RPMI8226 (cell line): ENCODE measurements at places on chromosomes 13 and 19.

DNA sequence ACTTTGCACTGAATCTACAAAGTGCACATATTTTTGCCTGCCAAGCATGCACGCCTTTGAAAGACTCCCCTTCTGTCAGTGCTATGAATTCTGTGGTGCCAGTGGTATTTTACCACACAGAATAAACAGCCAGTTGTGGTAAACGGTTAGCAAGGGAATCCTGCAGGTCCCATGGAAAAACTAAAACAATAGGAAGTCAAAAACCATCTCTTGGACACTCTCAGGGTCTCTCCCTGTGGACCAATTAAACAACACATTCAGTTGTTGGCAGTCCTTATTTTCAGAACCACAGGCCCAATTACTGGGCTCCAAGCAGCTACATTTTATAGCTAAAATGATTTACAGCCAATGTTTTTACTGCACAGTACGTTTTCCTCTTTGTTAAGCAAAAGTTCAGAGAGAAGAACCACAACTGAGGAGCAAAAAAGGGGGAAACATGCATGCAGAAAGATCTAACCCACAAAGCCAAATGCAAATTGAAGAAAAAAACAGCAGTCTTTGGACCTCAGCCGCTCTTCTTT, 116.9 kb downstream of the KCTD12 start:
- DNase-seq: no peak

GRCh38 chr13:45941261-45941660, 89.7 kb upstream of the SIAH3 start:
- DNase-seq: no peak

DNA sequence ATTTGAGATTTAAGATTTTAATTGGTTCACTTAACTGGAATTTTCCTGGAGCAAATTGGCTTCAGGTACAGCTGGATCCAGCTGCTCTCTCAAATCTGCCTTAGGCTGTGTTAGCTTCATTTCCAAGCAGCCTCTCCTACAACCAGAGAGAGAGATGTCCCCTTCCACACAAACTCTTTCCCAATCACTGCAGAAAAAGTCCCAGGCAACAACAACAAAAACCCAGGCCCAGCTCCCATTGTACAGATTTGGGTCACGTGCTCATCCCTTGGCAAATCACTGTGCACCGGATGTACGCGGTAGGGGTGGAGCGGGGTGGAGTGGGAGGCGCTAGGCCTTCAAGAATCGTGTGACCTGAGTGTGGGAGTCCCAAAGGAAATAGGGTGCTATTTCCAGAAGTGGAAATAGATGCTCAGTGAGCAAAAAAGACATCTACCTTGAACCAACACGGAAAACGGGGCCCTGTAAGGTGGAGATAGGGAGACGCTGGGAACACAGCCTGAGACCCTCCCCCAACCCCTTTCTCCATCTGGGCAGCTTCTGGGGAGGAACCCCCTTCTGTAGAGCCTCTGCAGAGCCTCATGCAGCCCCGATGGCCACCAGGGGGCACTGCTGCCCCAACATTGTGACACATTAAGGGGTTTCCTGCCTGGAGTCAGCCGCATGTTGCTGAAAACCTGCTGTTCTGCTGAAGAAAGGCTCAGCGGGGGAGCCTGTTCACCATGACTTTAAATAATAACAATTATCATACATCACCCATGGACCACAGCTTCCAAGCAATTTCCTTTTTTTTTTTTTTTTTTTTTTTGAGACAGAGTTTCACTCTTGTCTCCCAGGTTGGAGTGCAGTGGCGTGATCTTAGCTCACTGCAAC, 25.4 kb downstream of the HPN start:
- DNase-seq: peak; percentile 82

DNA sequence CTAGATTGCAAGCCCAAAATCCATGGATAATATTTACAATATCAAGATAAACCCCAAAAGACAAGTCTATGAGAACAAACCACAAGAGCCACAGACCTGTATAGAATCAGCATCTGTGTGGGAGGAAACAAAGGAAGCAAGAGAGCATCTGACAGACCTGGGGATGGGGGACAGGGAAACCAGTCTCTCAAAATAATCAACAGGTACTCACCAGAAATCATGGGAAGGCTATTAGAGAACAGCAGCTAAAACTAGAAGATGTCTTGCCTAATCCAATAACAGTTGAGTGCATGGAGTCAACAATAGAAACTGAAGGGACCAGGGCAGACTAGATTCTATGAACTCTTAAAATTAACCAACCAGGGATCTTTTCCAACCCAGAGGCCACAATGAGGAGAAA, 8.7 kb downstream of the SLC6A16 start:
- no peak for DNase-seq

DNA sequence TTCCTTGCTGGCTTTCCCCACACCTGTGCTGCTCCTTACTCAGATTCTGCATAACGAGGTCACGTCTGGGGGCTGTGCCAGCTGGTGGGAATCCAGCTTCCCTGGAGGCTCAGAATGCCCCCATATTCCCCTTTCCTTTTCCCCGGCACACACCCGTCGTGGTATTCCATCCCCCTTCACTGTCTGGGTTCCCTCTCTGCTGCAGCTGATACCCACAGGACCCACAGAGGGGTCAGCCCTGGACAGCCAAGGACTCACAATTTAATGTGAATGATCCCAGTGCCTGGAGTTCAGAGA, 4.2 kb upstream of the MYH14 start:
- no peak for DNase-seq

DNA sequence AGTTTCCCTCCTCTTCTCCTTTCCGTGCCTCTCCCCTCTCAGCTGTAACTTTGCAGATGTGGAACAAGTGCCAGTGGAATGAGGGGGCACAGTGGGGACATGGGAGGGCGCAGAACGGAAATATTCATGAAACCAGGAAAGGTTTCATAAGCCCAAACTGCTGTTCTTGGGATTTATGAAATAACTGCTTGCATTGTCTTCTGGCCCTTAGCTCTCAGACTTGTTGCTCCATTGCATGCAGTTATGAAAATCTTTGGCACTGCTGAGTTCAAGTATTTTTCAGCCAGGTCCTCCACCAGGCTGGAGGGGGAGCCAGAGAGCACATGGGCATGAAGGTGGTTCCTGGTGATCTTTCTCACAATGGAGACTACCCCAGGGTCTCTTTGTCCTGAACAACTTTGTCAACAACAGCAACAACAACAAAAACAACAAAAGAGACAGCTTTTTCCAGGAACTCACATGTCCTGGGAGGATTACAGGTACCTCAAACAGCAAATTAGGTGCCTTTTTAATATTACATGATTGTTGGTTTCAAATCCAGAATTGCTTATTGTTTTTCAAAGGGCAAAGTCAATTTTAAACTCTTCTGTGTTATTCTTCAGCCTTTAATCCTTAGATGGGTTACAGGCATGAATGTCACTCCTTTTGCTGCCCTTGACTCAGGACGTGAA, 1.5 kb downstream of the RGCC start:
- peak; percentile 41 for DNase-seq

GRCh38 chr13:41673640-41674039, 216.3 kb downstream of the RGCC start:
- DNase-seq: no peak

DNA sequence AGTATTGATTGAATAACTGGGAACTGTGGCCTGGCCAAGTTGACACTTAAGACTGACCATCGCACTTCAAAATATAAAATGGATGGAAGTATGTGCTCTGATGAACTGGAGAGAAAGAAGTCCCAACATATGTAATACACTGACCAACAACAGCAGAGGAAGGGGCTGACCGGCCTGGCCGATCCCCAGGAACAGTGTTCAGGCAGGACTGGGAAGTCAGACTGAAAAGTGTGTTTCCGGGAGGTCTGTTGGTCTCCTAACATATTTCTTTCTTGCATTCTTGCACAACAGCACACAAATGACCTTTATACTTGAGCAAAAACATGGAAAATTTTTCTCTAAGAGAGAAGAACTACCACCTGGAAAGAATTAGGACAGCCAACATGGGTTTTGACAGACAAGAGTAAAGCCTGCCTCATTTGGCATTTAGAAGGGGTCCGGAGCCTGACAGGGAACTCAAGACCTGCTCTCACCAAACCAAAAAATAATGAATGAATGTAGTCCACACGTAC, 297.8 kb downstream of the OXGR1 start:
- DNase-seq: no peak

DNA sequence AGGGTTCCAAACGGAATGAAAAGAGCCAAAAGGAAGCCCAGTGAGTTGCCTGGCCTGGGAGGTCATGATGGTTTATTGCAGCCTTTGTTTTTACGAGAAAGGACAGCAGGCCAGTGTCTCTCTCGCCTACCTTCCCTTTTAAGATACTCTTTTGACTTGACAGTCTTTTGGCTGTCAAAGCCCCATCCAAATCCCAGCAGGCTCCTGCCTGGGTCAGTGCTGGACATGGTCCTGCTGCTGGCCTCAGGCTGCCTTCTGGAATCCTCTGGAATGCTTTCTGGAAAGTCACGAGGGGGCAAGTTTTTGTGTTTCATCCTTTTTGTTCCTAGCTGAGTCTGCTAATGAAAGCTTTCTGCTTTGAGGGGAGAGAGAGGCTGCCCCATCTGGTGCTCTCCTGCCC, 444.8 kb downstream of the OLFM4 start:
- DNase-seq: no peak

- no peak for DNase-seq
Measured at GRCh38 chr19:8357007-8357521, 6.9 kb upstream of the ANGPTL4 start.

DNA sequence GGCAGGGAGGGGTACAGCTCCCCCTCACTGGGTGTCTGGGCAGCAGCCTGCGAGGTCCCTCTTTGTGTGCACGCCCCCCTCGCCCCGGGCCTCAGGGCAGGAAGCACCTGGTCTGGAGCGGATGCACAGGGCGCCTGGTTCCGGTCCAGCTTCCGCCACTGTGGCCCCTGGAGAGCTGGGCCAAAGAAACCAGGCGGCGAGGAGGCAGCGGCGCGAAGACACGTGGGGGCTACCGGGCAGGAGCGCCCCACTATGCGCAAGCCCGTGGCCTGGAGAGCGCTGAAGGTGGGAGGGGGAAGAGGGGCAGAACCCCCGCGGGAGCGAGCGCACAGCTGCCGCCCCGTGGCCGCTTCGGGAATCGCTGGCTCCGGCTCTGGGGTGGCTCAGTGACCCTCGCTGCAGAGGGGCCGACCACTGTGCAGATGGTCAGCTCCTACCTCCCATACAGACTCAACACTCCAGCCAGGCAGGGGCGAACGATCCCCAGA, 1.7 kb upstream of the LYL1 start:
- peak; percentile 79 for DNase-seq

DNA sequence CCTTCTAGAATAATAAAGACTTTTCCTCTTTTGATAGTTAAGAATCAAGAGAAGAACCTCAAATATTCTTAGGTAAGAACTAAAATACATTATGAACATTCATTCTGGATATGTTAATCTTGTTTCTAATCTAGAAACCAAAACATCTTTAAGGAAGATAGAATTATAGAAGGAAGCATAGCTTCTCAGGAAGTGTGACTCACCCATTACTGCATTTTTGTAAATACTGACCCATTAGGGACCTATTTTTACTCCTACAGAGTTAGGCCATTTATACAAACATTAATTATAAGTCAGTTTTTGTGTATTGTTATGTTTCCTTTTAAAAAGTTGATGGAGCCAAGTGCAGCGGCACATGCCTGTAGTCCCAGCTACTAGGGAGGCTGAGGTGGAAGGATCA, 147.1 kb downstream of the NUFIP1 start:
- no peak for DNase-seq

DNA sequence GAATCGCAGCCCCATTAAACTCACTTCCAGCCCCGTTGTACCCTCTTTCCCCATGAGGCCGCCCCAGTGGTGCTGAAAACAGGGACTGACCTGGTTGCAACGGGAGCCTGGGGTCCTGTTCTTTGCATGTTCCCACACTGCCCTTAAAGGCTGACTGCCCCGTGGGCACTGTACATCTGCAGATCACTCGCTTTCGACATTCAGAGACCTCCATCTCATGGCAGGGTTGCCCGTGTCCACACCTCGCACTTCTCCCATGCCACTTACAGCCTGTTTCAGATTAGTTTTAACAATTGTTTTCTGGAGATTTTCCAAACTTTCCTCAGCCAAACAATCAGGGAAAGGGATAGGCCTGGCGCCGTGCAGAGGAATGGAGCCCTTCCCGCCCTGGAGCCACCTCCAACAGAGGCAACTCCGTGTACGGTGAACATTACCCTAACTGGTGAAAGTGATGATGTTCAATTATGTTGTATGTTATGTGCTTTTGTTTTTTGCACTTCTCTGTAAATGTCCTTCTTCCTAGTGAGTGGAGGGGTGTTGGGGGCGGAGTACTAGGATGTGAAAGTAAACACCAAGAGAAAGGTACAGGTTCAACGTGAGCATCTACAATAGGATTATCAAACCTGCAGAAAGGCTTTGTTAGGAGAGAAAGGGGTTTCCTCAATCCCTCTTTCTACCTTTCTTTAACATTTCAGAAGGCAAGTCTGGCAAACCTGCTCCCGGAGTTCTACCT, 262.8 kb downstream of the FOXO1 start:
- DNase-seq: no peak
